Stimulated activated CD4-positive, alpha-beta T cell treated with anti-CD3 and anti-CD28 coated beads, Interleukin-15, amount 100 ng/mL, for 48 hours (primary cell): ENCODE measurements at places on chromosomes 1 and 21.

GRCh38 chr21:32966120-32966519 lies 59.6 kb upstream of the OLIG2 start:
- no peak for DNase-seq

GRCh38 chr21:38036016-38036415 lies 119.8 kb upstream of the KCNJ6 start:
- no peak for DNase-seq

DNA sequence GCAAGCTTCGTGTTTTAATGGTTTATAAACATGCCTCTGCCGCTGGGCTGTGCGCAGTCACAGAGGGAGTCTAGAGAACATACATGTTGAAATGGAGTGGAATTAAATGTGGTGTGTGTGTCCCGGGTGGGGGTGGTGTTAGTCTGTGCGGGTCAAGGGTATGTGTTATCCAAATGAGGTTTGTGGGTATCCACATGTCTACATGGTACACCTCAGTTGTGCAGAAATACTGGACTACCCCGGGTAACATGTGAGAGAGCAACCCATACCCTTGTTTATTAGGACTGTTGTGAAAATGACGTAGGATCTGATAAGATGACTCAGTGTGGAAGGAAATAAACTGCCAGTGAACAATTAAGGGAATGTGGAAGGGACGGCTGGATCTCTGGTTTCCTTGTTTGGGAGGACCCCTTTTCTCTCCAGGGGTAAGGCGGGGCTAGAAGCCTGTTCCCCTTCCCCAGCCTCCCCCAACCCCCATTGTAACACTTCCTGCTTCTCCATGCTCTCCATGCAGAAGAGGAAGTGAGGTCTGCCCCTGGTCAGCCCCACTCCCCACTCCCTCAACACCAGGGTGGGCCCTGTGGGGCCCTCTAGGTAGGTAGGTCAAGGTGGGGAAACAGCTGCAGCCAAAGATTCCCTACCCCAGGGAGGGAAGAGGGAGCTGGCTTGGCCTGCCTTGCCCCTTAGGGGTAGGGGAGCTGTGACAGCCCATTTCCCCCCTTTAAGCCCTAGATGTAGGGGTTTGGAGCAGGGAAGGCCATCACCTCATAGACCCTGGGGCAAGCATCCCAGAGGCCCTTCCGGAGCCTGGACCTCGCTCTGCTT lies 690 bp downstream of the EPS8L3 start:
- no peak for DNase-seq

- no peak for DNase-seq
Measured at GRCh38 chr21:46160907-46161632, 5.7 kb upstream of the FTCD start.

DNA sequence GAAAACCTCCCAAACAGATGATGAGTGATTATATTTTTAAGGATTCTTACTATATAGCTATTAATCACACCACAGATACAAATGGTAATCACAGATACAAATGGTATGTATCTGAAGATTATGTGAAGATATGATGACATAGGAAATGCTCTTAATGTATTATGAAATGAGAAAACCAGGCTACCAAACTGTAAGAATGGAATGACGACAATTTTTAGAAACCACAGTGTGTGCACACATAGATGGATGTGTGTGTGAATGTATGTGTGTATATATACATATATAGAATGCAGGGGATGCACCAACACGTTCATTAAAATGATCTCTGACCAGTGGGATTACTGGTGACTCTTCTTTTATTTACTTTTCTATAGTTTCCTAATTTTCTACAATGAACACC lies 21.5 kb upstream of the ENAH start:
- DNase-seq = no peak

GRCh38 chr1:24003331-24003972 lies 23.3 kb upstream of the SRSF10 start:
- no peak for DNase-seq

DNA sequence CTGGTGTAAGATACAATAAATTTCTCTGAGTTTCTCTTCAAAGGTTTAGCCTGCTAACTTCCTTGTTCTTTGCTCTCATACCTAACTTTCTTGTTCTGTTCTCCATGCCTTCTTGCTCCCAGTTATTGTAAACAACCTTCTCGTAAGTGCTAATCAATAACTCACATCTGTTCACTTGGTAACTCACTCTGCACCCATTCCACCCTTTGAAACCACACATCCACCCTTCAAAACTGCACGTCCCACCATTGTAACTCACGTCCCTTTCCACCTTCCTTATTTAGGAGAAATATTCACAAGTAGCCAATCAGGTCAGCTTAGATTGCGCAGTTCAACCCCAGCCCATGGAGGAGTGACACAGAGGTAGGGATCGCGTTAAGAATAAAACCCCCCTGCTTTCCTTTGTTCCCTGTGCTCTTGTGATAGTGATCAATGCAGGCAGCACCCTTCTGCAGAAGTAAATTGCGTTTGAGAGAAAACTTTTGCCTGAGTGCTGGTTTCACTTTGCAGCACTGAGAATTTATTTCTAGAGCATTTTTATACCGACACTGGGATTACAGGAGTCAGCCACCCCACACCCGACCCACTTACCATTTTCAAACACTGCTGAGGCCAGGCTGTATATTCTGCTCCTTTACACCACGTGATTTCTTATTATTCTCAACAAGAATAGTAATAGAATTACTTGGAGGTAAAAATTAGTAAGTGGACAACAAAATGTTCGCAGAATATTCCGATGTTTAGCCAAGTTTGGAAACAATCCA lies 789.2 kb upstream of the RGS18 start:
- no peak for DNase-seq

GRCh38 chr1:45552331-45552730 lies 1.7 kb downstream of the AKR1A1 start:
- DNase-seq = no peak

- DNase-seq = no peak
Measured at GRCh38 chr1:50634251-50634650, 211.0 kb upstream of the DMRTA2 start.

GRCh38 chr21:38095220-38095619 lies 161.6 kb upstream of the KCNJ15 start:
- no peak for DNase-seq

DNA sequence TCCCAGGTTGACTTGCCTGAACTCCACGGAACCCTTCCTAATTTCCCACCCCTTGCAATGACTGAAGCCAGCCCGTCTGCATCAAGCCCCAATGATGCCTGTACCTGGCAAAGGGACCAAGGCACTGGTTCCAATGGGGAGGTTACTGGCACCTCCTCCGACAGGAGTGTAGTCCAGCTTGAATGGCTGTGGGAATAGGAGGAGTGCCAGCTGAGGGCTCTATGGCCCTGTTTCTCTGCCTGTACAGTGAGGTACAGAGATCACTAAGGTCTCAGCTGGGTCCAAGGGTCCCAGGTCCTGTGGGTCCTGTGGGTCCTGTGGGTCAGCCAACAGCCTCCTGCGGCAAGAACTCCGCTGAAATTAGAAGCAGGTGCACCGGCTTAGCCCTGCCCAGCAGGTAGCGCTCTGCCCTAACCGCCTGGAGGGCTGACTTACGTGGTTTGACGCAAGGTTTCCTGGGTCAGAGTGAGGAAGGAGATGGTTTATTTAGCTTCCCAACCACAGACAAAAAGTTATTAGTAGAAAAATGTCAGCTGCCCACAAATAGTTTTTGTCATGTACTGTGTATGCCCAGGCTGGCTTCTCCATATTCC lies 9.9 kb upstream of the SPRR4 start:
- no peak for DNase-seq

- no peak for DNase-seq
Measured at GRCh38 chr1:223233410-223234169, 90.5 kb upstream of the TLR5 start.

DNA sequence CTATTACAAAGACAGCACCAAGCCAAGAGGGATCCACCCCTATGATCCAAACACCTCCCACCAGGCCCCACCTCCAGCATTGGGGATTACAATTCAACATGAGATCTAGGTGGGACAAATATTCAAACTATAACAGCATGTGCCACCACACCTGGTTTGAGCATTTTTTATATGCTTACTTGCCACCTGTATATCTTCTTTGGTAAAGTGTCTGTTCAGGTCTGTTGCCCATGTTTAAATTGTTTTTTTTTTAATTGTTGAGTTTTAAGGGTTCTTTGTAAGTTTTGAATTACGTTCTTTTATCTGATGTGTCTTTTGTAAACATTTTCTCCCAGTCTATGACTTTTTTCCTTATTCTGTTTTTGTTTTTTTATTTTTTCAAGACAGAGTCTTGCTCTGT lies 83.4 kb downstream of the LRIG2 start:
- no peak for DNase-seq

GRCh38 chr1:15598436-15598835 lies 13.6 kb upstream of the AGMAT start:
- no peak for DNase-seq

DNA sequence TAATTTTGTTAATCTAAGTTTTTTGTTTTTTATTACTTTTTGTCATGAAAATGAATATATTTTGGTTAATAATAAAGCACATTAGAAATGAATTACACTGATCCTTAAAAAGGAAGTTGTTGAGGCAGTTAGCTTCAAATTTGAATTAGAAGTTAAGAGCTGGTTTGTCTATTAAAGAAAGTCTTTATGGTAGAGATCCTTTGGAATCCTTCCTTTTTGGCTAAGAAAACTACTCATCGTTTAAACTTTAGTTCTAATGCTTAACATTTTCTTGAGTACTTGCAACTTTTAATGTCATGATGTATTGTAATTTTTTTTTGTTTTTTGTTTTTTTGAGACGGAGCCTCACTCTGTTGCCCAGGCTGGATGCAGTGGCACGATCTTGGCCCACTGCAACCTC lies 2.4 kb downstream of the PTBP2 start:
- DNase-seq = no peak

- no peak for DNase-seq
Measured at GRCh38 chr1:147496044-147496443, 45.3 kb upstream of the BCL9 start.

GRCh38 chr1:52677076-52677806 lies 20.9 kb downstream of the COA7 start:
- no peak for DNase-seq
